ENCODE measurements at places on chromosomes 4 and X.

DNA sequence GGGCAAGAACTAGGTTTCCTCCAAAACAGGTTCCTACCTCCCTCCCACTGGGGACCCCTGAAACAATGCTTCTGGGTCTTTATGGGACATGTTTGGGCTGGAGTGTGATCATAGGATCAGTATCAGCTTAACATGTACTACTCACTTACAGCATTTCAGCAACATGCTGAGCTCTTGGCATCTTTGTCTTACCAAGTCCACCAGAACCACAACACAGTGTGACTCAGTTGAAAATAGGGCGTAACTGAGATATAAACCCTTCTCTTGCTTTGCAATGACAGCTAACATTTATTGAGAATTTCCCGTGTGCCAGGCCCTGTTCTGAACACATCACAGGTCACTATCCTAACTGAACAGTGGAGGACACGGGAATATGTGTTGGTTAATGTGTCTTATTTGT is 218.5 kb upstream of the LNX1 start:
- no peak for DNase-seq

- no peak for DNase-seq
Observed at GRCh38 chr4:24722026-24722568, 73.3 kb upstream of the SOD3 start.

DNA sequence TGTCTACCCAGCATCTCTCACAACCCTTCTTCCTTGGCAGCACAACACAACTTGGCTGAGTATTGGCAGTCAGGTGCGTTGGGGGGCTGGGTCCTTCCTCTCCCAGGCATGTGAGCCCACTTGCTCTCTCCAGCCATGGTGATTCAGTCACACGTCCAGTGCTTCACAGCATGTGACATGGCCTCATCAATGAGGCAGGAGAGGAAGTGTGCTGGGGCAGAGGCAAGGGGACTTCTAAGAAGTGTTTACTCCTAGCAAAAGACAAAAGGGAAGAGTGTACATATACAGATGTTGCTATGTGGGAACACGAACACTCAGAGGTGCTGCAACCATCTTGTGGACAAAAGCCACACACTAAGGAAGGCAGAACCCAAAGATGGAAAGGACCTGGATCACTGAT is 380.8 kb downstream of the FBXW7 start:
- no peak for DNase-seq

GRCh38 chr4:88759039-88759894 is 61.6 kb upstream of the NAP1L5 start:
- no peak for DNase-seq
